ENCODE measurements at places on chromosomes 13 and 19.

GRCh38 chr19:33771384-33772101, 25.1 kb upstream of the KCTD15 start:
- DNase-seq: peak; percentile 62

- DNase-seq: no peak
Measured at GRCh38 chr19:40228863-40229262, 2.4 kb upstream of the CCNP start.

DNA sequence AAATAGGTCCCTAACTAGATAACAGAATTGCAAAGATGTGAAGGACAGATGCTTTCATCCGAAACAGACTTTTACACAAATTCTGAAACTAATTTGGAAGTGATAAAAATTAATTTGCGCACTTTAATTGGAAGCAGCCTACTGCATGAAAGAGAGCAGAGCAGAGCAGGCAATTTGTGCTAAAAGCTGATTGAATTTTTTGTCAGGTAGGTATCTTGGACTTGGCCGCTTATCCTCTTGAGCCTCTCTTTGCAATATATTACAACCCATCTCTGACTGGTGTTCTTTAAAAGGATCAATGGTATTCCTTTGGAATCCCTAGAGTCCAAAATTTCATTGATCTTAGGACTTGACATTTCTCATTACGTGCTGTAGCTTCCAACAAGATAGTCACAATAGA, 183.3 kb upstream of the MAB21L1 start:
- DNase-seq: no peak

DNA sequence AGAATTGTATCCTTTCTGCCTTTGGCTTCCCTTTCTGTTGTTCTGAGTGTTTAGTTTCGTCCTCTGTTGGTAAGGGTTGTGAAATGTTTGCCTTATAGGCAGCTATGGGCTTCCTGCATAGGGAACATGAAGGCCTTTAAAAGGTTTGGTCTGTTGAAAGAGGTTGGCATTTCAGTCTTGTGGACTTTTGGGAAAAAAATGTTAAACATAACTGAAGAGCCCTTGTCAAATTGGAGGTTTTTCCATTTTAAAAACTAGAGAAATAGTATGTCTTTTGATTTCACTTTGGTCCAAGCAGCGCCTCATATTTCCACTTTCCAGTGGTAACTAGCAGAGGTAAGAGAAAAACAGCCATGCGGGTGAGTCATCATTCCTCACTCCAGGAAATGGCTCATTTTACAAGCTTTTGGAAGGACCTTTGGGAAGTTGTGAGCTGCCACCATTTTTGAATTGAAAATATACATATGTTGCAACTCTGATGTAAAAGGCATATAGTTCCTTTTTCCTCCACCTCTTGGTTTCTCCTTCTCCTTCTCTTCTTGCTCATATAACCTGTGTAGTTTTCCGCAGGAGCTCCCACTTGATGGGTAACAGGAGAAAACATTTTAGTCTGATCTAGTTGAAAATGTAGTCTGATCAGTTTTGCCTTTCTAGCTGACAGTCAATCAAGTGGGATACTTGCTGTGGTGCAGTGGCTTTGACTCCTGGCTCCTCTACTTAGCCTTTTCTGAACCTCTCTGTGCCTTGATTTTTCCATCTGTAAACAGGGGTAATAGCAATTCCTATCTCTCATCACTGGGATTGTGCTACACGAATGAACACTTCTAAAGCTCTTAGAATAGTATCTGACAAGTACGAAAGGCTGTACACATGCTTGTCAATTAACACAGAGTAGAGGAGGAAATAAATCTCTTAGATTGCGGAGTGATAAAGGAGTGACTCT, 23.0 kb downstream of the GPC6 start:
- no peak for DNase-seq

DNA sequence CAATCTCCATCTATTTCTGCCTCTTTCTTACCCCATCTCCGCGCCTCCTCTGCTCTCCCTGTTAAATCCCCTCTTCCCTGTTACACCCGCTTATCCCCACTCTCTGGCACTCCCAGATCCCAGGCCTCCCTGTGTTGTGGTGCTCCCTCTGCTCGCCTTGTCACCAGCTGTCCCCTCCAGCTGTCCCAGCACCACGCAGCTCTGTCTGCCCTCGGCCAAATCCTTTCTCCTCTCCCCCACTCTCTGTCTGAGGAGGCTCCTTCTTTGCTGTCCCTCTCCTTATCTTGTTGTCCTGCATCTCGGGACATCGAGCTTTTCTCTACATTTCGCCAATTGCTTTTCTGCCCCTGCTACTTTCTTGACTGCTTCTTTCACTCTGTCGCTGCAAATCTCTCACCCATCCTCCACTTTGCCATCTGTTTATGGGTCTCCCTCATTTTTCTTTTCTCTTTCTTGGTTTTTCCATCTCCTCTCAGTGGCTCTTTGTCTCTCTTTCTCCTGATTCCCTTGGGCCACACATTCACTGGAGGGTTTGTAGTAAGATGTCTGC, 941 bp downstream of the ZNF160 start:
- no peak for DNase-seq

DNA sequence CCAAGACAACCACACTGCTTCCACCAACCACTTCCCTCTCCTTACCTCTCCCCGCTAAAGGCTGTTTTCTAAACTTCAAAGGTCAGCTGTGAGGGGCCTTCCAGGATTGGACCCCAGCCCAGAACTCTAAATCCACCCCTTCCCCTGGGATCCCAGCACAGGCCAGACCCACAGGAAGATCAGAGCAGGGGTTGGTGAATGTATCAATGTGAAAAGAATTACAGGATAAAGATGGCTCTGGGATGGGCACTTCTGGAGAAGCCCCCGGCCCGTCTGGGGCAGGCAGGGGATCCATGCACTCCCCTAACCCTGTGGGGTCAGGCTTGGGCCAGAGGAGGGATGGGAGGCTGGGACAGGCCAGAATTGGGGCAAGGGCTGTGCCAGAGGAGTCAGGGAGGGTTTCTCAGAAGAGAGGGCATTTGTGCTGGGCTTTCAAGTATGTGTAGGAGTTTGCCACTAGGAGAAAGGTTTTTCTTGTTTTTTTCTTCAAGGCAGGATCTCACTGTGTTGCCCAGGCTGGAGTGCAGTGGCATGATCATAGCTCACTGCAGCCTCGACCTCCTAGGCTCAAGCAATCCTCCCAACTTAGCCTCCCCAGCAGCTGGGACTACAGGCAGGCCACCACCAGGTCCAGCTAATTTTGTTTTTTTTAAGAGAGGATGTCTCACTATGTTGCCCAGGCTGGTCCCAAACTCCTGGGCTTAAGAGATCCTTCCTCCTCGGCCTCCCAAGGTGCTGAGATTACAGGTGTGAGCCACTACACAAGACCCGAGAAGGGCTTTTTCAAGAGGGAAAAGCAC, 1.0 kb upstream of the MEF2B start:
- DNase-seq: no peak

DNA sequence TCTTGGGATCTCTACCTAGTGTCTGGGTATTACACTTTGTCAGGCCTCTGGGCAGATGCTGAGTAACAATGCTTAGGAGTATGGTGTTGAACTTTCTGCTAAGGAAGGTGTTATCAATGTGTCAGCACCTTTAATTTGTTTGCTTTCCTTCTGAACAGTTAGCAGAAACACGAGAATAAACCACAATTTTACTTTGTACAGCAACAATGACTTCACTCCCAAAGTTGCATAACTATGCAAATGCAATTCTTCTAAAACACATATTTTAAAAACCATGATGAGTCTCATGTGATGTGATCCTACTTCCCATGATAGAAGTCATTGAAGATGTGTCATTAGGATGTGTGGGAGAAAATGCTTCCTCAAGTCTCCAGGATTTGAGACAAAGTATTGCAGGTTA, 155.0 kb downstream of the POSTN start:
- DNase-seq: no peak

DNA sequence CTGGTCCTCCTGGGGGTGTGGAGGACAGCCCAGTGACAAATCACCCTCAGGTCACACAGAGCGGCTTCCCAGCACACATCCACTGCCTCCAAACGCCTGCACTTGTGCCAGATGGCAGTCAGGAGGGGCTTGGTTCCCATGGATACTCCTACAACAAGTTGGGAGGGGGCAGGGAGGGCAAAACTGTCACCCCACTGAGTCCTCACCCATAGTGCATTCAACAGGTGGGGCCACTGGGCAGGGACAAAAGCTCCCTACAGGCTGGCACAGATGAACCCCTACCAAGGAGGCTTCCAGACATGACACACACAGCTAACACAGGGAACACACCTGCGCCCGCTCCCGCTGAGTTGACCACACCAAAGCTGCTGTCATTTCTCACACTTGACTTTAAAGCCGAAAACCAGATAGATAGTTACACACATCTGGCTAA, 120.5 kb downstream of the STK24 start:
- no peak for DNase-seq

- DNase-seq: no peak
Measured at GRCh38 chr19:48627201-48627864, 8.0 kb downstream of the SPHK2 start.

DNA sequence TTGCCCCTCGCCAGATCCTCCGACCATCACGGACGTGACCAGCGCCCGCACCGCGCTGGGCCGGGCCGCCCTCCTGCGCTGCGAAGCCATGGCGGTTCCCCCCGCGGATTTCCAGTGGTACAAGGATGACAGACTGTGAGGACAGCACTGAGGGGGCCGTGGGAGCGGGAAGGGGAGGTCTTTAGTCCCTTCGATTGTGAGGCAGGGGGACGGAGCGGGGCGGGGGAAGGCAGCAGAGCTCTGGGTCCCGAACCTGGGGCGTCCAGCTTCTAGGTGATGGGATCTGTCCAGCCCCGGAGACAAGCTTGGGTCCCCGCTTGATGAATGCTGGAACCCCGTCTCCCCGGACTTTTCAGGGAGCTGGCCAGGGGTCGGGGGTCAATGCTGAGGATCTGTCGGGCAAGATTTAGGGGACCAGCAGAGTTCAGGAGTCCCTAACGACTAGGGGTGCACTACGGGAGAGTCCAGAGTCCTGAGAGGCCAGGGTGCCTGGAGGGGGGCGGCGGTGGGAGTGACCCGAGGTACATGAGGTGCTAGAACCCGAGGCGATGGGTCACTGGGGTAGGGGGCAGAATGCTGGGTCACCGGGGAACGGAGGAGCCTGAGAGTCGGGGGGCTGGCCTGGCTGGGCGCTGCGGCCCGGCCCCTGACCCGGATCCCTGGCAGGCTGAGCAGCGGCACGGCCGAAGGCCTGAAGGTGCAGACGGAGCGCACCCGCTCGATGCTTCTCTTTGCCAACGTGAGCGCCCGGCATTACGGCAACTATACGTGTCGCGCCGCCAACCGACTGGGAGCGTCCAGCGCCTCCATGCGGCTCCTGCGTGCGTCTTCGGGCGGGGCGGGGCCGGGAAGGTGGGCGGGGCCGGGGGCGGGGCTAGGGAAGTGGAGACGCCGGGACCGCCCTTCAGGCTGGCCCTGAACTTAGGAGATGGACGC, 14.6 kb downstream of the VSIG10L start:
- DNase-seq: peak; percentile 50

GRCh38 chr13:94987081-94987480, 274.7 kb upstream of the SOX21 start:
- no peak for DNase-seq

GRCh38 chr13:30915691-30916541, 9.8 kb downstream of the MEDAG start:
- DNase-seq: no peak

- no peak for DNase-seq
Measured at GRCh38 chr19:4773047-4773640, 18.4 kb upstream of the FEM1A start.

GRCh38 chr19:34405892-34406660, 1.9 kb downstream of the PDCD2L start:
- DNase-seq: no peak

DNA sequence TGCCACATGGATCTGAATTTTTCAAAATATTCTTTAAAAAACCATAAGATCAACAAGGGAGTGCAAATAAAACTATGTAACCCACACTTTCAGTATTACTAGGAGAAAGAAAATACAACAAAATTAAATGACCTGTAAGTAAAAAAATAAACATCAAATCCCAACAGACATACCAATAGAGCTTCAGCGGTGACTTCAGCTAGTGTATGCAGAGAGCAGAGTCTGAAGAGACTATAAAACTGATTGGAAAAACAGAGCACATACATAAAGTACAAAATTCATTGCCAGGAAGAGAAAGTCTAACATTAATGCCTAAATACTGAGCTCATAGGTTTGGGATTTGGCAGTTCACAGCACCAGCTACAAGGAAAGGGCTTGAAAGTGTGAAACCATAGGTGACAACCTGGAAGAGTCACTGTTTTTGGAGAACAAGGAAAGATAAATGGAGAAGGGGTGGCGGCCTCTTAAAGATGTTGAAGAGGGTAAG, 291.1 kb downstream of the LMO7 start:
- no peak for DNase-seq

DNA sequence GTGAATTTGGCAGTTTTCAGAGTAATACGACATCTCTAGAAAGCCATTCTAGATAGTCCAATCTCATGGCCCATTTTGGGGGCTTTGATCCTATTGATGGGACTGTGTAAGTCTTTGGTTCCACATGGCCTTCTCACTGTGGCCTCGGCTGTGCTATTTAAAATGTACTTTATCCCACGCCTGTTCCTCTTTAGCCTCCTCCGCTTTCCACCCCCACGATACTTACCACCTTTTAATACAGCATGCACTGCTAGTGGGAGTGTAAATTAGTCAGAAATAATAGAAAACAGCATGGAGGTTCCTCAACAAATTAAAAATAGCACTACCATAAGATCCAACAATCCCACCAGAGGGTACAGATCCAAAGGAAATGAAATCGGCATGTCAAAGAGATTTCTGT, 28.3 kb upstream of the CEBPG start:
- DNase-seq: no peak

DNA sequence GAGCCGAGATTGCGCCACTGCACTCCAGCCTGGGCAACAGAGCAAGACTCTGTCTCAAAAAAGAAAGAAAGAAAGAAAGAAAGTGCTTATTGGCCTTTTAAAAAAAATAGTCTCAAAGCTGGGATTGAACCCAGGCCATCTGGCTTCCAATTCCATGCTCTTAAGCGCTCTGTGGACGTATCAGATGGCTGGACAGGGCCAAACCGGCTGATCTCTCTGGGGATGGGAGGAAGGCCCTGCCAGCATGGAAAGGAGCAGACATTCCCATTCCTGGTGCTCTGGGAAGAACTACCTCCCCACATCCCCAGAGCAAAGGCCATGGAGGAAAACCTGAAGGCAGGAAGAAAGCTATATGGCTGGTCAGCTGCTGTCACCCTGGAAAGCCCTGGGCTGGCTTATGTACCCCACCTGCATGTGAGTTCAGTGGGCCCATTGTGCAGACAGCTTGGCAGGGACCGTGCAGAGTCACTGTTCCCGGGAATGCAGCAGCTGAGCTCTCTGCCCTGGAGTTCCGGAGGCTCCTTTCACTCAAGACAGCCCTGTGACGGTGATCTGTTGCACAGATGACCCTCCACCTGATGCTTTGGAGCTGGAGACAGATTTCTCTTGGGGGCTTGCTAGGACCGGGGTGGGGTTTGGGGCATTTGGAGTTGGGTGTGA, 84.3 kb downstream of the SIPA1L3 start:
- no peak for DNase-seq

- no peak for DNase-seq
Measured at GRCh38 chr13:40082639-40083038, 427.2 kb downstream of the COG6 start.

- no peak for DNase-seq
Measured at GRCh38 chr13:85738696-85739320, 60.4 kb downstream of the SLITRK6 start.

GRCh38 chr19:11639245-11639601, 41.9 kb downstream of the ZNF627 start:
- DNase-seq: no peak

Measured in stimulated activated CD4-positive, alpha-beta T cell treated with anti-CD3 and anti-CD28 coated beads, Interleukin-4, amount 100 ng/mL, for 4 hours (primary cell).